ENCODE measurements at places on chromosomes 5 and 9. TPM values are rescaled to one million over a fixed set of nuclear protein-coding genes. Genes with fewer than 3 reads are reported as not detected.

Gene TRIM36
- total RNA-seq: 16.8 TPM

Gene UBE2R2
- total RNA-seq: 49.2 TPM

Gene SCGB3A1
- total RNA-seq: not detected

Gene TTC1
- total RNA-seq: 66.5 TPM

Gene GDF9
- 0.32 TPM for total RNA-seq

Gene PPP1R2B
- not detected for total RNA-seq

Gene INVS
- total RNA-seq: 21.8 TPM

Gene HSPA9
- total RNA-seq: 502 TPM

Gene RXFP3
- not detected for total RNA-seq

Gene AQP7
- total RNA-seq: not detected

Gene LIX1
- total RNA-seq: not detected

Gene ZFYVE16
- 51.2 TPM for total RNA-seq

Gene OR1J2
- not detected for total RNA-seq

Gene GFI1B
- total RNA-seq: not detected

Gene PDLIM4
- 8.9 TPM for total RNA-seq

Gene DMRT3
- total RNA-seq: not detected

Gene PCA3
- not detected for total RNA-seq
